DMS53 (cell line): ENCODE measurements at places on chromosomes 1 and 21.

DNA sequence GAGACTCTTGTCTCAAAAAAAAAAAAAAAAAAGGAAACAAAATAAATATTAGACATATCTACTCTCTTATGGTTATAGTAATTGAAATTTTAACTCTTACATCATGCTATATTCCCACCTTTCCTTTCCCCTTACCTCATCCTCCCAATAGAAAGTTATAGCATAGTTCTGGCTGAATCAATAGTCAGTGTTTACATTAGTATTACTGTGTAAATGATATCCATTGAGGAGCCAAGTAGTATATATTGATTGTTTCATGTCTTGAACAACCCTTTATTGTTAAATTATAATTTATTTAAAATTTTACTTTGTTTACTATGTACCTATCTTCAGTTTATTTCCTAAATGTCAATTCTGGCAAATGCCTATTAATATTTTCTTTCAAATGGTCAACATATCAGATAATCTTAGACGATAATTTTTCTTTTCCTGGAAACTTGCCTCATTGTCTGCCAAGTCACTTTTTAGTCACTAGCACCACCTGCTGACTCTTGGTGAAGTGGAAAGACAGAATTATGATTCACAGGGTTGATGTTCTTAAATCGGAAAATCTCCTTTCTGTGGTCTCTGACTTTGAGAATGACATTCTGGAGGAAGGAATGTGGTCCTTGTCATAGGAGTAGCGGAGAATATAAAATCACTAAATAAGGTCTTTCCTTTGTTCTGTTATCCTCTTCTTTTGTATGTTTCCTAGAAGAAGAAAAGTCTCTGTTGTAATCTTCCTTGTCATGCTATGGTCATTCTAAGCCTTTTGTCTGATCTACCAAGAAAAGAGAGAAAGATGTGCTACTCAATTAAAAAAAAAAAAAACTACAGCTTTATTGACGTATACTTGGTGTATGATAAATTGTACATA lies 8.6 kb downstream of the HJV start:
- DNase-seq: peak; percentile 84

DNA sequence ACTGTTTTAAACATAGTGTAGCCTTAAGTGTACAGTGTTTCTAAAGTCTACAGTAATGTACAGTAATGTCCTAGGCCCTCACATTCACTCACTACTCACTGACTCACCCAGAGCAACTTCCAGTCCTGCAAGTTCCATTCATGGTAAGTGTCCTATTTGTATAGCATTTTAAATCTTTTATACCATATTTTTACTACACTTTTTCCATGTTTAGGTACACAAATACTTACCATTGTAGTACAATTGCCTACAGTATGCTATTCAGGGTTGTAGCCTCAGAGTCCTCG lies 3.6 kb upstream of the S100A10 start:
- DNase-seq: no peak

GRCh38 chr1:195899762-195900352 lies 708.4 kb downstream of the KCNT2 start:
- peak; percentile 28 for DNase-seq

DNA sequence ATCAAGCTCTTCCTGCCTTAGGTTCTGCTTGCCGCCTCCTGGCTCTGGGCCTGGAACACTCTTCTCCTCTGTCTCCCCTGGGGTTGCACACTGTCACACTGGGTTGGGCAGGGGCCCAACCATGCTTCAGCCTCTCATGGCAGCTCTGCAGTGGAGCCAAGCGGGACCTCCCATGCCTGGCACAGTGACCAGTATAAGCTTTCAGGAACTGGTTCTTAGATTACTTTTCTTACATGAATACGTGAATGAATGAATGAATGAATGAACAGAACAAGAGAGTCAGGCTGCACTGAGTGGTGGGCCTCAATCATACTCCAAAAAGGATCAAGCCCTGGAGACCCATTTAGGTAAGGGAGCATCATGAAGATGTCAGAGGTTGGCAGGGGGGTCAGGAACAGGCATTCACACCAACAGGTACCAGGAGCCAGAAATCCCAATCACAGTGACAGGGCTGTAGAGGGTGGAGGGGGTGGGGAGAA lies 30.8 kb upstream of the TMEM125 start:
- no peak for DNase-seq

- peak; percentile 81 for DNase-seq
Measured at GRCh38 chr1:187264995-187265602, 436.4 kb downstream of the PLA2G4A start.

DNA sequence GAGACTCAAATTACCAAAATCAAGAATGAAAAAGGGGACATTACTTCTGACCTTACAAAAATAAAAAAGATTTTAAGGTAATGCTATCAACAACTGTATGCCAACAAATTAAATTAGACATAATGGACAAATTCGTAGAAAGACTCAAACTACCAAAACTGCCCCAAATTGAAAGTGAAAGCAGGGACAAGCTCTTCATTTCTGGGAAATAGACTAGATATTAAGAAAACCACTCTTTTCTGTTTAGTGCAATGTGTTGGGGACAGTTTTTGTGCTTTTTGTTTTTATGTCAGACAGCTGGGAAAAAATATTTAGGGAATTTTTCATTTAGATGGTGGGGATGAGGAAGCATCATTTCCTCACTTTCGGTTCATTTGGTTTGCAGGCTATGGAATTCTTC lies 4.9 kb upstream of the GBP1 start:
- DNase-seq: no peak

DNA sequence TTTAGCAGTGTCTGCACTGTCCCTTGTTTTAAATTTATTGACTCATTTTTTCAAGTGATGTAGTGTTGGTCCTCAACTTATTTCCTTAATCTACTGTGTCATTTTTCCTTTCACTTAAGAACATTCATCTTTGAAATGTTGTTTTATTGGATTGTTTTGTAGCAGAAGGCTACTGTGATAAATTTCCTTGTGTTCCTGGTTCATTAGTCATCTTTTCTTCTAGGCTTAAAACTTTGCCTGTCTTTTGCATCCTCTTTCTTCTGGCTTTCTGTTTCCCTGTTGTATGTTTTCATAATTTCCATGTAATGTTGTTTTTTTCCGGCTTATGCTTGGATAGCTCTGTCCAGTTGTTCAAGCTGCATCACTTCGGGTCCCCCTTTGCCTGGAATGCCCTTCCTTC lies 61.9 kb downstream of the UBE2T start:
- no peak for DNase-seq
